ENCODE measurements at places on chromosomes 1 and 21.
A peak's percentile ranks its signal among the peaks of the same experiment; 100 is the strongest.

GRCh38 chr1:230342019-230342418 lies 84.1 kb downstream of the PGBD5 start:
- no peaks in the 10 kb centered on the region for H3K36me3 ChIP-seq
- DNase-seq: no peak
- H3K4me3 ChIP-seq: no peak overlapping the region
- no peaks in the 10 kb centered on the region for H3K27me3 ChIP-seq

DNA sequence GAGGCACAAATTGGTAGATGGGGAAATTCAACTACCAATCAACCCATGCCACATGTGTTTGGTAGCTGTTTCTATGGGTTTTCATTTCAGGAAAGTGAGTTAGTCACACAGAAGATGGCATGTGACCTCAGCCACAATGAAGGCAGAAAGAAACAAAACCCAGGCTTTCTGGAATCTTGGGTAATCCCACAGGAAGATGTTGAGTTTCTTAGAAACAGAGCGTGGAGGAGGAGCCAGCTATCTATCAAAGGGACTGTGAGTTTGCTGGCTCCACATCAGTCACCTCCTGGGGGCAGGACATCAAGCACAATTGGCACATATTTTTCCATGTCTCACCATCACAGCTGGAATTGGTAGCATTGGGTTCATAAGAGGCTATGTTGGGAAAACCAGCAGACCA lies 188.9 kb upstream of the PLXNA2 start:
- no peak overlapping the region for H3K4me3 ChIP-seq
- H3K27me3 ChIP-seq: no peaks in the 10 kb centered on the region
- DNase-seq: no peak
- no peak overlapping the region for H3K27ac ChIP-seq

GRCh38 chr1:116716391-116716790 lies 37.8 kb upstream of the CD2 start:
- H3K36me3 ChIP-seq: no peaks in the 10 kb centered on the region
- no peak for DNase-seq
- H3K27ac ChIP-seq: no peak overlapping the region
- H3K27me3 ChIP-seq: no peaks in the 10 kb centered on the region
- H3K4me3 ChIP-seq: no peak overlapping the region

GRCh38 chr1:197096137-197096536 lies 29.1 kb upstream of the F13B start:
- H3K27me3 ChIP-seq: no peaks in the 10 kb centered on the region
- no peaks in the 10 kb centered on the region for H3K4me1 ChIP-seq
- no peak overlapping the region for H3K4me3 ChIP-seq

DNA sequence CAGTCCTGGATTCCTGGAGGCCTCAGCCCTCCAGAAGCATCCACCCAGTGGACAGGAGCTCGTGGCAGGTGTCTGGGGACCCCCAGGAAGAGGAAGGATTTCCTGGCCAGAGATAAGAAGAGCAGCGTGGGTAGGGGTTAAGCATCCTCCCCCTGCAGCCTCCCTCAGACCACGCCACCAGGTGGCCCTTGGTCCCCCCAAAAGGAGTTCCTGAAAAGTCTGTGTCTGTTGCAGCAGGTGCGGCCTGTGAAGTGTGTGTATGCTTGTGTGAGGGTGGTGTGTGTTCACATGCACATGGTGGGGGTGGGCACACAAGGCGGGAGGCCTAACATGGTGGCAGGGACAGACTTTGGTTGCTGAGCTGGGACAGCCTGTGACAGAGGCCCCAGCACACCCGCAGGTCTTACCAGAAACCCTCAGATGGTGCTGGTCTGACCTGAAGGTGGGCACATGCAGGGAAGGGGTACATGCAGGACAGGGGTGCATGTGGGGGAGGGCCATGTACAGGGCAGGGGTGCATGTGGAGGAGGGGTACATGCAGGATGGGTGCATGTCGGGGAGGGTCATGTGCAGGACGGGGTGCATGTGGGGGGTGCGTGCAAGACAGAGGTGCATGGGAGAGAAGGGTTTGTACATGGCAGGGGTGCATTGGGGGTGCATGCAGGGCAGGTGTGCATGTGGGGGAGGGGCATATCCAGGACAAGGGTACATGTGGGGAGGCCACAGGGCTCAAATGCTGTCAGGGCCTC lies 18.2 kb upstream of the RUNX3 start:
- no peaks in the 10 kb centered on the region for H3K27me3 ChIP-seq
- H3K27ac ChIP-seq: no peak overlapping the region
- no peak overlapping the region for H3K4me3 ChIP-seq
- DNase-seq: no peak
- no peaks in the 10 kb centered on the region for H3K4me1 ChIP-seq

DNA sequence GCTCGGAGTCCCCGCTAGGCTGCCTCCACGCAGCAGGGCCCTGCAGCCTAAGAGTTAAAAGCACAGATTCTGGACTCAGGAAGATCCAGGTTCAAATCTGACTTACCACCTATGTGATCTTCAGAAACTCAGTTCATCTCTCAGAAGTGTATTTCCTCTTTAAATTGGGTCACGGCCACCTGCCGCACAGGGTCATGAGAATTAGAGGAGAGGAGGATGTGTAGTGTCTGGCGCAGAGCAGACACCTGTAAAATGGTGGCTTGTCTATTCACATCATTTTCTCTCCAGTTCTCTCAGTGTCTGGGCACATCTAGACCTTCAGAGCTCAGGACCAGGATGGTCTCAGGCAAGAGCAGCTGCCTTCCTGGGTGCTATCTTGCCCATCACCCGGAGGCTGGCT lies 45.8 kb downstream of the PTPRF start:
- peaks cover 16% of the 10 kb centered on the region for H3K4me1 ChIP-seq
- H3K27ac ChIP-seq: no peak overlapping the region
- H3K4me3 ChIP-seq: no peak overlapping the region
- no peak for DNase-seq
- H3K27me3 ChIP-seq: no peaks in the 10 kb centered on the region

GRCh38 chr1:90761781-90762589 lies 44.9 kb upstream of the BARHL2 start:
- no peak for DNase-seq
- H3K27ac ChIP-seq: no peak overlapping the region
- H3K27me3 ChIP-seq: peaks cover 16% of the 10 kb centered on the region
- no peak overlapping the region for H3K4me3 ChIP-seq

DNA sequence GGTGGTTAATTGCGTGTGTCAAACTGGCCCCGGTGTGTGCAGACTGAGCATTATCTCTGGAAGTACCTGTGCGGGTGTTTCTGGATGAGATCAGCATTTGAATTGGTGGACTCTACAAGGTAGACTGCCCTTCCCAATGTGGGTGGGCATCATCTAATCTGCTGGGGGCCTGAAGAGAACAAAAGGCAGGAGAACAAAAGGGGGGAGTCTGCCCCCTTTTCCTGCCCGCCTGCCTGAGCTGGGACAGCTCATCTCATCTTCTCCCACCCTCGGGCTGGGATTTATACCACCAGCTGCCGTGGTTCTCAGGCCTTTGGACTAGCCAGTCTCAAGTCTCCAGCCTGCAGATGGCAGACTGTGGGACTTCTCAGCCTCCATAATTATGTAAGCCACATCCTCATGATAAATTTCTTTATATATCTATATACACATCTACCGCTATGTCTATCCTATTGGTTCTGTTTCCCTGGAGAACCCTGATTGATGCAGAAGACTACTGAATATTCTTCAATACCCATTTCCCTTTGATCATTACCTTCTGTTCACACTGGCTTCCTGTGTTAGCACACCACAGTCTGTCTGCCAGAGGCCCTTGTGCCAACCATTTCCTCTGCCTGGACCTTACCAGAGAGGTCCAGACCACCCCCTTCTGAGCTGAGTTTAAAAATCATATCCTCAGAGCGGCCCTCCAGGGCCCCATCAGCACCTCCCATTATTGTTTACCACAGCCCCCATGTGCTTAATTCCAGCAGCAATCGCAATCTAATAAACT lies 25.2 kb downstream of the RCAN1 start:
- H3K27ac ChIP-seq: no peak overlapping the region
- H3K36me3 ChIP-seq: no peaks in the 10 kb centered on the region
- H3K4me1 ChIP-seq: peaks cover 26% of the 10 kb centered on the region
- DNase-seq: no peak
- H3K4me3 ChIP-seq: no peak overlapping the region

DNA sequence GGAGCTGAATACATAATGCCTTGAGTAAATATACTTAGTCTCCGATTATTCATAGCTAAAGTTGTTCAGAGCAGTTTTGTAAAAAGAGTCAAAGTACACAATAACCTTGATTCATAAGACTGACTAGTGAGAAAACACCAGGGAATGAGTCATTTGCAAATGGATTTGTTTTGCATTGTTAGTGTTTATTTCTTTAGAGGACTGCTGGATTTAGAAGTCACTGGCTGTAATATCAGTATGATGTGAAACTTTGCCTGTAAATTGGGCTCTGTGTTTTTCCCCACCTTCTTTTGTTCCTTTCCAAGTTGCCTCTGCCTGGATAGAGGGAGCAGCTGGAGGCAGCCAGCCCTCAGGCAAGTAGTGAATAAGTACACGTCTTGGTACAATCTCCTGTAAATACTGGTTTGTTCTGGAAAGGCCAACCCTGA lies 474.7 kb downstream of the NUF2 start:
- H3K27me3 ChIP-seq: no peaks in the 10 kb centered on the region
- H3K4me3 ChIP-seq: no peak overlapping the region
- DNase-seq: peak; percentile 17

DNA sequence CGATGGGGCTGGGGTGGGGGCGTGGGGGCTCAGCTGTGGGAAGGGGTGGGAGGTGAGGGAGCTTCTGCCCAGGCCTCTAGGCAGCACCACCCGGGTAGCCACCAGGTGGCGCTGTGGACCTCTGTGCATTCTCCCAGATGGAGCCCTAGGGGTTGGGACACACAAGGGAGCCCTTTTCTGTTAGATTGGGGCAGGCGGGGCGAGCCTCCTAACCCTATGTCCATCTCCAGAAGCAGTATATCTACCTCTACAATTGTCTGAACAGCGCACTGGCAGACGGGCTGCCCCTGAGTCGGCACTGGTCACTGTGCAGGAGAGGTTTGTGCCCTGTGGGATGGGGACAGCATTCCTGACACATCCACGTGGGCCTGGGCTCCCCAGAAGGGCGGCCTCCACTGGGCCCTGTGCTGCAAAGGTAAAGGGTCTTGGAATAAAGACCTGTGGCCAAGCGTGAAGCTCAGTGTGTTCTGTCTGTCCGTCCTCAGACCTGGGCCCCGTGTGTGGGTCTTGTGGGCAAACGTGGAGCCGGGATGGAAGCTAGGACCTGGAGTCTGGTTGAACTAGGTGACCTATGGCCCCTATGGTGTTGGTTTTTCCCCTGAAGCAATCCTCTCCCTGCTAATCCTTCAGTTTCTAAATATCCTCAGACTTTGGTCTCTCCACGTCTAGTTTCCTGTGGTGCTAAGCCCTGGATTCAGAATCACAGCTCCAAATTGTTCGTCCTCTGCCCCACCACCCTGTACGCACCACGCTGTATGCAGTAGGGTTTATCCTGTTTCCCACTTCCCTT lies 4.4 kb upstream of the LGR6 start:
- H3K27me3 ChIP-seq: peaks cover 9% of the 10 kb centered on the region
- peak; percentile 89 for DNase-seq
- H3K4me1 ChIP-seq: peaks cover 22% of the 10 kb centered on the region
- H3K4me3 ChIP-seq: no peak overlapping the region

DNA sequence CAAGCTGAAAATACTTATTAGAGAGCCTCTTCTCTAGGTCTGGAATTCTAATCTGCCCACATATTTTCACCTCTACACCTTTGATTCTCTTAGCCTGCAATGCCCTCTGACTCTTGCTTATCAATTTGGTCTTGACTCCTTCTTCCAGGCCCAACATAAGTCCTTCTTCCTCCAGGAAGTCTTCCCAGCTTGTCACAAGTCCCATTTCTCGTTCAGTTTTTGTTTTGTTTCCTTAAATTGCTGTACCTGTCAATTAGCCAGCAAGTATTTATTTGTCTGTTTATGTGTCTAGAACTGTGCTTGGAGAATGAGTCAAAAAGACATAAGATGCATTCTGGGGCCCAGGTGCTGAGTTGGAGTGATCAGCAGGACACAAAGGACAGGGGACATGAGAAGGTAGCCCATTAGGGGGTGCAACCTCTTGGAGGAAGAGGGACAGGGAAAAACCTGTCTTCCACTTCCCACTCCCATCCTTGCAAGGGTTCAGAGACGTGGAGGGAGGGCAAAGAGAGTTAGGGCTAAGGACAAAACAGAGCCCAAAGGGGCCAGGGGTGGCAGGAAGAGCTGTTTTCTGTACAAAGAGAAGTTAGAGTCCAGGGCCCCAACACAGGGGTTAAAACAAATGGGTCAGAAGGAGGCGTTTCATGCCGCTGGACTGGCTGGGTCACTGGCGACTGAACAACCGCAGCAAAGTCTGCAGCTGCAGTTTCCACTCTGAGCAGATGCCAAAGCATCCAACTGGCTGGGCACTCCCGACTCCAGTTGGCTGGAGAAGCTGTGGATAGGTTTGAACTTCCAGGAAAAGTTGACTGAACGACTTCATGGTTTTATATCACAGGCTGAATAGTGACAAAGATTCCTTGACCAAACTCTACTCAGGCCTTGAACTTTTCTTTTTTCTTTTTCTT lies 10.7 kb upstream of the CNR2 start:
- H3K4me3 ChIP-seq: no peak overlapping the region
- no peak overlapping the region for H3K27ac ChIP-seq
- no peaks in the 10 kb centered on the region for H3K4me1 ChIP-seq
- no peaks in the 10 kb centered on the region for H3K36me3 ChIP-seq
- H3K27me3 ChIP-seq: no peaks in the 10 kb centered on the region

DNA sequence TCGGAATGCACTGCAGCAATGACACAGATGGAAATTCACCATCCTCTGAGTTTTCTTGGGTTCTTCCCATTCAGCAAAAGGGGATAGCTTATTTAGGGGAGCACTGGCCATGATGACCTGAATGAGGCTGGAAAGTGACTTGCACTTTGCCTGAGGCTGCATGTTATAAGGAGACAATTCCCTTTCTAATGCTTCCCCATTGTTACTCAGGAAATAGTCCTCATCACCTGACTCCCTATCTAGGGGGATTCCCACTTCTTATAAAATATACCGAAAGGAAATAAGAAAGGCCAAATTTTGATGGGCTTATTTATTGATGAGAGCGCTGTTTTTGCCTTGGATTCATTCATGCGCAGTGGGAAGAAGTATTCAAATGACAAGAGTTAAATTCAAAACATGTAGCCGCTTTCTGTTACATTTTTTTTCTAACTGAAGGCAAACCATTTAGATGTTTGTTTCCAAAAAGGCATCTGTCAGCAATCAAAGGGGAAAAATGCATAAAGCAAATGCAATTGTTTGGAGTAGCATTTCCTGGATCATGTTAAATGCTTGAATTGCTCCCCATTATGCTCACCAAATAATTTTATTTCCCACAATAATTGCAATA lies 220.3 kb upstream of the NFIA start:
- no peaks in the 10 kb centered on the region for H3K36me3 ChIP-seq
- peaks cover 5% of the 10 kb centered on the region for H3K27me3 ChIP-seq

DNA sequence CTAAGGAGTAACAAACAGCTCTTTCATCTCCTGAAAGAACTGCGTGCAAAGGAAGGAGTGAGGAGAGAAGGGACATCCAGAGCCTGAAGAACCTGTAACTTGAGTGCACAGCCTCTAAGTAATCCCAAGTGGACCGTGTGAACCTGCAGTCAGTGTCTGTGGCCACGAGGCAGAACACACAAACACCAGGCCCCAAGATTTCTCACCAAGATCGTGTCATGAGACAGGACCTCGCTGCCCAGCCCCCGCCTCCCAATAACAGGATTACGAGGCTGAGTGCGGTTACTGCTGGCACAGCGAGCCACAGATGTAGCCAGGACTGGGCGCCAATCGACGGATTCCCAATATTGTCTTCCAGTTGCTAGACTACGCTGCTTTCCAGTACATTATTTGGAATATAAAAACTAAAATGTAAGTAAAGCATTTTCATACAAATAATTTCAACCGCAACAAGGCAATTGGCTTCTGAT lies 101.3 kb upstream of the SLC25A33 start:
- no peaks in the 10 kb centered on the region for H3K36me3 ChIP-seq
- no peak overlapping the region for H3K4me3 ChIP-seq
- H3K4me1 ChIP-seq: peaks cover 71% of the 10 kb centered on the region
- peak; percentile 46 for DNase-seq
- H3K27me3 ChIP-seq: no peaks in the 10 kb centered on the region
- H3K27ac ChIP-seq: peak overlapping the region; percentile 89

All from hepatocyte (in vitro differentiated cells).